GM12864 (cell line): ENCODE measurements at places on chromosomes 11 and 22.

- no peak for DNase-seq
Observed at GRCh38 chr22:22130953-22131608, 113.5 kb upstream of the VPREB1 start.

DNA sequence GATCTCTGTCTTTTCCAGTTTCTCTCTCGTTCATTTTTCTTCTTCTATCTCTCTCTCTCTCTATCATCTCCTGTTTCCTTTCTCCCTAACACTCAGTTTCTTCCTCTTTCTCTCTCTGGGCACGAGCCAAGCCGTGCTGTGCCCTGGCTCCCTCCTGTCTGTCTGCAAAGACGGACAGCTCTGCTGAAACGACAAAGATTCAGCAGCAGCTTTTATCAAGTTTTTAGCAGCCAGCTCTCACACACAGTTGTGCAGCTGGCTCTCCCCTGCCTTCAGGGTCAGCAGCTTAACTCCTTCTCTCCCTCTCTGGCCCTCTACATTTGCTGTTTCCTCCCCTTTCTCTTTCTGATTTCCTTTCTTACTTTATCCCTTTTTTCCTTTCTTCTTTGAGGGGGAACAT is 352.0 kb upstream of the MPPED2 start:
- no peak for DNase-seq

GRCh38 chr11:76073724-76074123 is 132.6 kb downstream of the WNT11 start:
- no peak for DNase-seq

- peak; percentile 54 for DNase-seq
Observed at GRCh38 chr22:26592421-26592891, 2.5 kb upstream of the TPST2 start.

DNA sequence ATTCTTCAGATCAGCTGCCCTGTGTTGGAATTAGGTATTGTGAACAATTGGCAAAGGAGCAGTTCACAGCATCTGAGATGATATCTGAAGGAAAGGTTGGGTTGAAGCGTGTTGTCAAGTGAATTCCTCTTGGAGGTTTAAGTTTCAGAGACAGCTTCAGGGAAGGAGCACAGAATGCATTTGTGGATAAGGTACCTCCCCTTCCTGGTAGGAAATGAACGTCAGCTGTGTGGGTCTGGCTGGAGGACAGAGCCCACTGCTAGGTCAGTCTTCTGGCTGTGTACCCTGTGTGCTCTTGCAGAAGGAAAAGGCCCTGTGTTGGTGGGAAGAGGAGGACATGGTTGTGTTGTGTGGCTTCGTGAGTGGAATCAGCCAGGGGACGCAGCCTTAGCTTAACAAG is 88.1 kb upstream of the GAL start:
- no peak for DNase-seq

- DNase-seq = no peak
Observed at GRCh38 chr11:85266646-85267045, 360.5 kb downstream of the DLG2 start.

DNA sequence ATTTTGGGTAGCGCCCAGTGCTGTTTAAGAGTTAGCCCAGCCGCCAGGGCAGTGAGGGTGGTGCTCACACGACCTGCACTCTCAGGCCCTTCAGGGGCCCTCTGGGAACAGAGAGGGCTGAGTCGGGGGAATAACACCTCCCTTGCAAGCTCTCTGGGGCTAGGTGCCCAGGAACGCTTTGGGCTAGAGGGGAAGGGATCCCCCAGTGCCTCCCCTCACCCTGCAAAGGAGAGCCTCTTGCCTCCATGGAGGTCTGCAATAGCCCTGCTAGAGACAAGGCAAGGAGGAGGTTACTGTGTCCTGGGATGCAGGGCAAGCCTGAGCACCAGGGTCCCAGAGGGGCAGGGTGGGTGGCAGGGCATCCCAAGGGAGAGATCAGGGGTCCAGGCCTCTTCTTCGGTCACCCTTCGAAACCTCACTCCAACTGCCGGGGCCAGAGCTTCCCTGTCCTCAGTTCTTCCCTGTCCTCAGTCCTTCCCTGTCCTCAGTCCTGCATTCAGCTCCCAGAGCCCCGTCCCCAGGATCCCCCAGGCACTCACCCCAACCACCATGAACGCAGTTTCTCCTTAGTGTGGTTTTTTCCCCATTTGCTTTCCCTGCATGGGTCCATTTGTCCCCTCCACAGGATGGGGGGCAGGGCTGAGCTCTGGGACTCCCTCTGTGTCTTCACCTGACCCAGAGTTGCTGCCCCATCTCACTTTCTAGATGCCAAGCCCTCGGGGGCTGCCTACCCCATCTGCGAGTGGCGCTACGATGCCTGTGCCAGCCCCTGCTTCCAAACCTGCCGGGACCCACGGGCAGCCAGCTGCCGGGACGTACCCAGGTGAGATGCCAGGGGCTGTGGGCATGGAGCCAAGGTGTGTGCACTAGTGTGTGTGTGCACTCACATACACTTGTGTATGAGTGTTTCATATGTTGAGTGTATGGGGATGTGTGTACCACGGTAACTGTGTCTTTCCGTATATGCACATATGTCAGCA is 60.8 kb downstream of the OTOG start:
- no peak for DNase-seq

DNA sequence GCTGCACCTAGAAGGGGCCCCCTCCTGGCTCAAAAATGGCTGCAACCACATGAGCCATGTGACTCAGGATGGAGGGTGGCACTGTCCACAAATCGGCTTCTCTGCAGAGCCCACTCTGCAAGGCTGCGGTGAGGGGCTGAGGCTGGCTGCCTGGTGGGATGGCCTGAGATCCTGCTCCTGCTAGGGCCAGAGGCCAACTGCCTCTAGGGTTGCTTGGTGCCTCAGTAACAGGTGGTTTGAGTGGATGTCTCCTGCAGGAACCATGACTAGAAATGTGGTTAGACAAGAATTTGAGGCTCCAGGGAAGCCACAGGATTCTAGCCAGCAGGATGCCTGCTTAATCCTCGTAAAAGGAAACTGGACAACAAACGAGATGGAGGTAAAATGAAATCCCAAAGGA is 17.1 kb downstream of the PATZ1 start:
- DNase-seq = no peak

GRCh38 chr22:32968746-32969145 is 89.4 kb downstream of the SYN3 start:
- DNase-seq = no peak

- no peak for DNase-seq
Observed at GRCh38 chr11:118126082-118126838, 26.4 kb downstream of the SCN4B start.

DNA sequence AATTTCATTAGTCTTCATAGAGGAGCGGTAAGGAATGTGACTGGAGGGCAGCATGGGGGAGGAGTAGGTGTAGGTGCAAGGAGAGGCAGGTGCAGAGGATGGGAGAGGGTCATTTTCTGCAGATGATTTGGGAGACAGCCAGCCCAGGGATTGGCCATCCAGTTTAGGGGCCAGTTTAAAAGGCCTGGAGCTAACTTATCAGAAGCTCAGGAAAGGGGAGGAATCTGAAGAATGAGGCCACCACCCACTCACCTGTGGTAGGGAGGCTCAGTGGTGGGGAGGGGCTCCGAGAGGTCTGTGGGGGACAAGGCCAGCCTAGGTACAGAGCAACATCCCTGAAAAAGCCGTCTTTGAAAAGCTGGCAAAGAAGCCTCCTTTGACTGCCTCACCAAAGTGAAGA is 110.8 kb upstream of the TMEM45B start:
- DNase-seq = no peak

- no peak for DNase-seq
Observed at GRCh38 chr11:125772834-125773505, 5.7 kb downstream of the PATE2 start.

DNA sequence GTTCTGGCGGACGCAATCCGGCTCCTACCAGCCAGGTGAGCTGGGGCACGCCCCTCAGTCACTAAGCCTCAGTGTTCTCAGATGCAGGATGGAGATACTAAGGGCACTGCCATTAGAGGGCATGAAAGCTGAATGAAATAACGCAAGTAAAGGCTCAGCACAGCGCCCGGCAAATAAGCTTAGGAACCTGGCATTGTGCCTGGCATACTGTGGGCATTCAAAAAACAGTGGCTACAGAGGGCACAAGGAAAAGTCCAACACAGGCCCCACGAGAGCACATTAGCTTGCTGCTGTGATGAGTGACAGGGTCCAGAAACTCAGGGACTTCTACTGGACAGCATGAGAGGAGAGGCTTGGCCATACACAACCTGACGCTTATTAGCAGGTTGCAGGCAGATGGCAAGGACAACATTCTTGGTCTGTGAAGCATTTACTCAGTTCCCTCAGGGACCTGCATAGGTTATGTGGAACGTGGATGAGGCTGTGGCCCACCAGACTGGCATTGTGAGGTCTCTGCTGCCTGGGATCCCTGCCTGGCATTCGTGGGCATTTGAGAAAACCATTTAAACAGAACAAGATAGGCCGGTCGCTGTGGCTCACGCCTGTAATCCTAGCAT is 12.2 kb downstream of the TXN2 start:
- DNase-seq = no peak

DNA sequence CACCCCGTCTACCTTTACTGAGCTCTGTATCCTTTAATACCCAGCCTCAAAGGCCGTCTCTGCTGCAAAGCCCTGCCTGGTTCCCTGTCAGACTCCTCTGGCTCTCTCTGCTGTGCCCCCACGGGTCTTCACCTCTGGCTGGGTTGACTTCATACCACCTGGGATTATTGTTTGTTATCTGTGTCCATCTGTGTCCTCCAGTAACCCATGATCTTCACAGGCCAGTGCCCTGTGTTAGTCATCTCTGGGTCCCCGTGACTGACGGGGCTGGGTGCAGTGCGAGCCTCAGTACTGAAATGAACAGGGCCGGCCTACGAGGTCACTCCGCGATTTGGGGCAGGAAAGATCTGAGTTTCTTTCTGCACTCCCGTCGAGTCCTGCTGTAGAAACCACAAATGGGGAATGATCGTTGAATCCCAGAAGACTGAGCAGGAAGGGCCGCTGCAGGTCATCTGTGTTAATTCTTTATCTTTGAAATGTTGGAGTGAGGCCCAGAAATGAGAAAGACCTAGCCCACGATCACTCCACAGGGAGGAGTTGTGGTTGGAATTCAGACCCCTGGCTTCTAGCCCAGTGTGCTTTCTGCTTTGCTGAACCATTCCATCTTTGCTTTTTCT is 12.3 kb upstream of the TUB start:
- DNase-seq = no peak

GRCh38 chr11:61728066-61728939 is 24.1 kb upstream of the MYRF start:
- peak; percentile 7 for DNase-seq

- no peak for DNase-seq
Observed at GRCh38 chr11:10856689-10857458, 979 bp downstream of the ZBED5 start.

GRCh38 chr11:65625628-65626342 is 10.2 kb downstream of the PCNX3 start:
- DNase-seq = no peak

DNA sequence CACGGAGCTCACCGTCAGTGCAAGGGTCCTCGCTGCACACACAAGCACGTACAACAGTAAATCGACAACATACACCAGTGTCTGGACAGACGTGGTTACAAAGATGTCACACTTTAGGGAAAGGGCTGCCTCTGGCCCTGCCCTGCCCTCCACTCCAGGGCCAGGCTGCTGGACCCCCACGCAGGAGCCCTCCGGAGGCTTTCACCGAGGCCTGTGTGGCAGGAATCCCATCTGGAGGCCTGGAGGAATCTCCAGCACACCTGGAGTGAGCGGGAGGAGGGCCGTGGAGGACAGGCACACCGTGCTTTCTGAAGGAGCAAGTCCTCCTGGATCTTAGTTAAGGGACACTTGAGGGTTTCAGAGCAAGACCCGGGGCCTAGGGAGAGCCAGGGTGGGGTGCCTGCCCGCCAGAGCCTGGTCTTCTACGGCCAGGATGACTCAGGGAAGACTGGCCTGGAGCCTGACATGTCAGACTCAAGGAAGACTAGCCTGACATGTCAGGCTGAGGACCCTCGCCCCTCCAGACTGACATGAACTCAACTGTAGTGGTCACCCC is 2.1 kb upstream of the PIM3 start:
- DNase-seq = no peak

GRCh38 chr11:68049509-68050370 is 10.9 kb downstream of the TCIRG1 start:
- no peak for DNase-seq

DNA sequence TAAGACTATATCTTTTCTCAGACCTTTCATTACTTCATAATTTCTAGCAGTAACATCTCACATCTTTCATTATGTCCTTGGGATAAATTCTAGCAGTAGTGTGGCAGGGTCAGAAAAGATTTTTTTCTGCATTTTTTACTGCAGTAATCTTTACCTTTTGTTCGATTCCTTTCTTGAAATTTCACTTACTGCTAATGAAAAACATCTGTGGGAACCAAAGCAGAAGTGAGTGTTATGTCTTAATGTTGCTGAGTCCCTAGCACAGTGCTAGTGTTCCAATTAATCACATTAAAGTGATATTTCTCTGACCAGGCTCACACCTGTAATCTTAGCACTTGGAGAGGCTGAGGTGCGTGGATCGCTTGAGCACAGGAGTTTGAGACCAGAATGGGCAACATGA is 123.6 kb downstream of the EHF start:
- DNase-seq = no peak

- no peak for DNase-seq
Observed at GRCh38 chr11:105108247-105108646, 31.3 kb downstream of the CARD18 start.

- no peak for DNase-seq
Observed at GRCh38 chr11:78698612-78699011, 123.9 kb upstream of the NARS2 start.

DNA sequence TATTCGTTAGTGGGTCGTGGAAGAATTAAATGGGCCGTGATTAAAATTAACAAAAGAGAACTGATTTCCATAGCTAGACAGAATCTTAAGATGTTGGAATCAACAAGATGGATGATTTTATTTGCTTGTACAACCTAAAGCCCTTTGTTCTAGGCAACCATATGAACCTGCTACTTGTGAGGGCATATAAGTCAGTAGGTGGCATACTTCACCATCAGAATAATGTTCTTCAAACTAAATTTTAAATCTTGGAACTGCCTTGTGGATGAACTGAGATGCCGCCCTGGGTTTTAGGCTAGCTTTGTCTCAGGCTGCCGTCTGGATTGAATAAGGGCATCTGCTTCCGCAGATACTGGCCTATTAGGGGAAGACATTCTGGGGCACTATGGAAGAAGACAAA is 40.9 kb downstream of the CSRP3 start:
- no peak for DNase-seq

- no peak for DNase-seq
Observed at GRCh38 chr11:36361901-36362391, 65.9 kb downstream of the PRR5L start.

- no peak for DNase-seq
Observed at GRCh38 chr11:2517016-2517385, 72.2 kb downstream of the KCNQ1 start.

GRCh38 chr22:38981992-38982927 is at the start of gene APOBEC3B:
Gene APOBEC3B, plus strand, starts transcription at chr22:38982347. Its CDS starts 107 bp downstream, at chr22:38982454.
- peak; percentile 80 for DNase-seq

DNA sequence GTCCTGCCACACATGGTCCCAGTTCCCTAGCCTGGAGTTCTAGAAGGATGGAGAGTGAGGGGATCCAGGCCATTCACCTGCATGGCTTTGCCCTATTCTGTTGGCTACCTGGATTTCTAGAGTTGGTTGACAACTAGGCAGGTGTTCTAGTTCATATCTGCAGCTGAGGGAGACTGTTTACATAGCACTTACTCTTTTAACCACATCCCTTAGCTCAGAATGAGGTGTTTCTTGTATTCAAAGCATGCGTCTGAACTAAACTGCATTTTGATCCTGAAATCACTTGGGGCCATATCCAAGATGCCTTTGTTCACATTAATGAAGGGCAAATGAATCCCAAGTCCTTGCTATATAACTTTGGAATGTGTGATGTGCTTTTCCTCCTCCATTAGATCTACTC is 60.9 kb downstream of the SYT13 start:
- DNase-seq = no peak

GRCh38 chr11:8749202-8749601 is 66.6 kb downstream of the RPL27A start:
- no peak for DNase-seq
